Lung (tissue), 17 donors: ENCODE measurements at places on chromosomes 5 and 9.

DNA sequence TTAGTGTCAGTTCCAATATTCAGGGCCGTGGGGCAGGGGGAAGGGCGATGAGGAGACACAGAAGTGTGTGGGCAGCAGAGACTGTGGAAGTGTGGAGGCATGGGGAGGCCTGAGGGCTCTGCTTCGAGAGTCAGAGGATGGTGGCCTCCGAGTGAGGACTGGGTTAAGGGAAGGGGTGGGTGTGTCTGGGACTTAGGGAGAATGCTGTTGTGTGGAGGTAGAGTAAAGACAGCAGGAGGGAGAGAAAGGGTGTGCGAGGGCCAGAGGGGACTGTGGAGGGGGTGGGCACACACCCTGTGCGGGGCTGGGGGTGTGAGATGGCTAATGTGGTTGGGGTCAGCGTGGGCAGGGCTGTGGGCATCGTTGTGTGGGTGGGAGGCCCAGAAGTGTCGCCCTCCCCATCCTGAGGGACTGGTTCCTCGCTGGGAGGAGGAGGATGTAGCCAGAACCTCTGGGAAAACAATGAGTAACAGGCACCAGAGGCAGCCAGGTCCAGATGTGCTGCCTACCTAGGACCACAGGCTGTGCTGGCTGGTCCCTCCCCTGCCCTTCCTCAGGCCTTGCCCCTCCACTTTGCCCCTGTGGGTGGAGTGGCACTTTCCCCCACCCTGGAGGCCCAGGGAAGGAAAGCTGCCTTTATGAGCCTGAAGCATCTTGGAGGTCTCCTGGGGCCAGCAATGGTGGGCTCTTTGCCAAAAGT lies 4.2 kb downstream of the USP20 start:
- H3K4me3 ChIP-seq, result no peak overlapping the region
- peaks cover 8% of the 10 kb centered on the region for H3K4me1 ChIP-seq
- H3K27ac ChIP-seq, result no peak overlapping the region
- no peak for DNase-seq
- no peaks in the 10 kb centered on the region for H3K27me3 ChIP-seq
- H3K36me3 ChIP-seq, result no peaks in the 10 kb centered on the region

- no peaks in the 10 kb centered on the region for H3K36me3 ChIP-seq
- no peak overlapping the region for H3K27ac ChIP-seq
- DNase-seq, result no peak
- no peak overlapping the region for H3K4me3 ChIP-seq
- H3K27me3 ChIP-seq, result peaks cover 2% of the 10 kb centered on the region
- H3K4me1 ChIP-seq, result peaks cover 8% of the 10 kb centered on the region
These were observed 1.6 kb upstream of the LMAN2 start for GRCh38 chr5:177353093-177353492.

DNA sequence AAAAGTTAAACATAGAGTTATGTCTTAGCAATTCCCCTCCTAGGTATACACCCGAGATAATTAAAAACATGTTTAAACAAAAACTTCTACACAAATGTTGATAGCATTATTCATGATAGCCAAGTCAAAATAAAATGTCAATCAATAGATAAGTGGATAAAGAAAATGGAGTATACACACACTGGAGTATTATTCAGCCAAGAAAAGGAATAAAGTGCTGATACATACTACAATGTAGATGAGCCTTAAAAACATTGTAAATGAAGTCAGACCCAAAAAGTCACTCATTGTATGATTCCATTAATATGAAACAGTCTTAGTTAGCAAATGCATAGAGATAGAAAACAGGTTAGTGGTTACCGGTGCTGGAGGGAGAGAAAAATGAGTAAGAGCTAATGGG lies 34.3 kb upstream of the SHB start:
- H3K4me1 ChIP-seq, result no peaks in the 10 kb centered on the region
- no peaks in the 10 kb centered on the region for H3K36me3 ChIP-seq
- DNase-seq, result no peak
- no peak overlapping the region for H3K27ac ChIP-seq
- no peaks in the 10 kb centered on the region for H3K27me3 ChIP-seq

GRCh38 chr5:157371655-157372471 lies 88.2 kb upstream of the NIPAL4 start:
- no peaks in the 10 kb centered on the region for H3K4me1 ChIP-seq
- no peak for DNase-seq
- no peaks in the 10 kb centered on the region for H3K27me3 ChIP-seq
- H3K4me3 ChIP-seq, result no peak overlapping the region
- no peak overlapping the region for H3K27ac ChIP-seq

- DNase-seq, result peak; percentile 37
- no peaks in the 10 kb centered on the region for H3K36me3 ChIP-seq
- no peak overlapping the region for H3K27ac ChIP-seq
- H3K4me3 ChIP-seq, result no peak overlapping the region
These were observed 17.8 kb downstream of the SLC38A9 start for GRCh38 chr5:55694152-55694830.

- H3K36me3 ChIP-seq, result peaks cover 11% of the 10 kb centered on the region
- peak overlapping the region; percentile 75 for H3K27ac ChIP-seq
- peaks cover 13% of the 10 kb centered on the region for H3K4me1 ChIP-seq
- H3K27me3 ChIP-seq, result no peaks in the 10 kb centered on the region
- peak overlapping the region; percentile 76 for H3K4me3 ChIP-seq
These were observed 674 bp downstream of the C5orf15 start for GRCh38 chr5:133967698-133968203.

GRCh38 chr5:80915716-80916115 lies 44.4 kb upstream of the RASGRF2 start:
- H3K36me3 ChIP-seq, result no peaks in the 10 kb centered on the region
- no peak overlapping the region for H3K4me3 ChIP-seq
- no peak overlapping the region for H3K27ac ChIP-seq
- H3K4me1 ChIP-seq, result no peaks in the 10 kb centered on the region
- H3K27me3 ChIP-seq, result no peaks in the 10 kb centered on the region

- no peaks in the 10 kb centered on the region for H3K27me3 ChIP-seq
- H3K36me3 ChIP-seq, result no peaks in the 10 kb centered on the region
- H3K27ac ChIP-seq, result no peak overlapping the region
- DNase-seq, result peak; percentile 9
These were observed 92.0 kb downstream of the PHF2 start for GRCh38 chr9:93668261-93668871.

DNA sequence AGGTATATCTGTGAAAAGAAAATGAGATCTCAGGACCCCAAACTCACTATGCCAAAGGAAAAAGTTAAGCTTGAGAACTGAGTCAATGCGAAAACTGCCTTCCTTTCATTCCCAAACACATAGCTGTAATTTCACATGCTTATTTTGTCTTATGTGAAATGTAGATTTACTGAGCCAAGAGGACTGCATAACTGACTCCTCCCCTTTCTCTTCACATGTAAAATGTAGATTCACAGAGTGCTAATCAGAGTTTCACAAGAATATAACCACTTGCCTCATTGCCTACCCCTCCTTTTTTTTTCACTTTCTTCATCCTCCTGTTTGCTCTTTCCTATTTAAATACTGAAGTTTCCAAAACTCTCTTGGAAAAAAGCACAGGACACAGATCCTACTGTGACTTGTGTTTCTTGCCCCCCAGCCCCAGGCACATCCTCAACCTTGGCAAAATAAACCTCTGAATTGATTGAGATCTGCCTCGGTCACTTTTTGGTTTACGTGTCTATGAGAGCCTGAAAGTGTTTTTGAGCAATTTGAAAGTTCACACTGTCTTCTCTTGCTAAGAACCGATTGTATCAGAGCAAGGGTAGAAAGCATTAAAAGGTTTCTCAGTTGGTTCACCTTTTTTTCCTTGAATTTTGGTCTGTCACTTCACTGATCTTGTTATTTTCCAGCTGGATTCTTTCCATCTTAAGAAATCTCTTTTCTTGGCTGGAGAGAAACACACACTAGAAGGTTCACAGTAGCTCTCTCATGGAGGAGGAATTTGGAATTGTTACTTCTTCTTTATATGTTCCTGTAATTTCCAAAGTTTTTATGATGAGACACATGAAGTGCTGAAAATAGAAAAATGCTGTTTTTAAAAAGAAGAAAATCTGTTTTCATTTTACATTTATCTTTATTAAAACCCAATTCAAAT lies 44.8 kb upstream of the SNAPC3 start:
- no peaks in the 10 kb centered on the region for H3K4me1 ChIP-seq
- no peaks in the 10 kb centered on the region for H3K27me3 ChIP-seq
- no peak overlapping the region for H3K4me3 ChIP-seq
- H3K36me3 ChIP-seq, result no peaks in the 10 kb centered on the region
- no peak overlapping the region for H3K27ac ChIP-seq
- DNase-seq, result no peak

DNA sequence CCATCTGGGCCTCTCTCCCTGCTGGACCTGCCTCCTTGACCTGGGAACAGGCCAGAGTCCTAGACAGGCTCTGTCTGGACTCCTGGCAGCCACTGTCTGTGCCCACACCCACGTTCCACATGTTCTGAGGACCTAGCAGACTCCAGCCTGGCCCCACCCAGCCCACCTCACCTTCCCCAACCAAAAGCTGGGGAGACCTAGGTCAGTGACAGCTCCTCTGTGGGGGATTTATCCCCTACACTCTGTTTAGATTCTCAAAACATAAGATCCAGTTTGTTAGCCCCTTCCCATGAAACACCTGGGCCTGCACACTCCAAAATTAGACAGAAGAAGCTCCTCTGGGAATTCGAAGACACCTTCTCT lies 59.8 kb upstream of the ADAMTS2 start:
- no peaks in the 10 kb centered on the region for H3K36me3 ChIP-seq
- DNase-seq, result no peak
- H3K27ac ChIP-seq, result no peak overlapping the region
- H3K4me3 ChIP-seq, result no peak overlapping the region
- H3K4me1 ChIP-seq, result no peaks in the 10 kb centered on the region
- no peaks in the 10 kb centered on the region for H3K27me3 ChIP-seq

DNA sequence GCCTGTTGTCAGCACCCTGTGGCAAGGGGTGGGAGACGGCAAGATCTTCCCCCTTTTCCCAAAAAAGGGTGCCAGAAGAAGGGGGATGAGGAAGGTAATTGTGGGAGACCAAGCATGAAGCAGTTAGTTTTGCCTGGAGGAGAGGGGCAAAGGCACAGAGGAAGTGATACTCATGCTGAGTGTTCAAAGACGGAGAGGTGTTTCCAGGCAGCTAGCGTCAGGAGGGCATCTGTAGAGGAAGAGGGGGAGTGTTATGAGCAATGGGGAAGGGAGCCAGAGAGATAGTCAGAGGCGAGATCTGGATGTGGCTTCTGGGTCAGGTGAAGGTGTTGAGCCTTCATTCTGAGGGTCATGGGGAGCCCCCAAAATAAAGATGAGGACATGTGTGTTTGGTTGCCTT lies 26.9 kb upstream of the ADAM19 start:
- no peaks in the 10 kb centered on the region for H3K36me3 ChIP-seq
- no peaks in the 10 kb centered on the region for H3K4me1 ChIP-seq
- DNase-seq, result no peak
- no peak overlapping the region for H3K4me3 ChIP-seq
- no peak overlapping the region for H3K27ac ChIP-seq

- H3K27ac ChIP-seq, result no peak overlapping the region
- H3K4me1 ChIP-seq, result no peaks in the 10 kb centered on the region
- DNase-seq, result no peak
These were observed 25.5 kb upstream of the CEP120 start for GRCh38 chr5:123448743-123449142.

DNA sequence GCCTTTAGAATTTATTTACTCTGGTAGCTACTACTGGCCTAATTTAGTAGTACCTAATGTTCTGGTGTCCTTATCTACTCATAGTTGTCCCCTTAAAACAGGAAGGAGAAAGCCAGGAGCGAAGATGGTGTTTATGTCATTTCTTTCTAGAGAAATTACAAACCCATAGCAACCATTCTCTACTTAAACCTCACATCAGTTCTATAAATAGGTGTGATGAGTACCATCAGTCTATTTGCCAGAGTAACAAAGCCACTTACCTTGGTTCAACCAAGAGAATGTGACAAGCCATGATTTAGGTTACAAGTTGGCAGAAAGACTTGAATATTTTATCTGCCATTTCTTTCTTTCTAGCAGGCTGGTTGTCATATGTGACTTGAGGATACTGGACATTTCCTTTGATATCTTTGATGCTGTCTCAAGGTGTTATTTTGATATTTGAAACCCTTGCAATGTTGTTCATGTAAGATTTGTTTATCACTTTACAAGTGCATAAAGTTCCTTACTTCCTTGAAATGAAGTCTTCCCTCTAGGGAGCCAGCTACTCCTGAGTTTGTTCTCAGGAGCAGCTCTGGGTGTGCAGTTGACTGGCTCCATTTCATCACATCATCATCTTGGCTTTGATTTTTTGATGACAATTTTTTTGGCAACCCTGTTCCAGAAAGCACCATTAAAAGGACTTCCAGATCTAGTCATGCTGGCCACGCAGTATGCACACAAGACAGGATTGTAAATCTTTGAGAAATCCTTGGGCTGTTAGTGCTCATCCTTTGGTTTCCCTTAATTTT lies 286.8 kb downstream of the ARHGAP26 start:
- no peak overlapping the region for H3K4me3 ChIP-seq
- no peaks in the 10 kb centered on the region for H3K36me3 ChIP-seq
- no peaks in the 10 kb centered on the region for H3K27me3 ChIP-seq
- H3K4me1 ChIP-seq, result peaks cover 12% of the 10 kb centered on the region
- no peak overlapping the region for H3K27ac ChIP-seq

DNA sequence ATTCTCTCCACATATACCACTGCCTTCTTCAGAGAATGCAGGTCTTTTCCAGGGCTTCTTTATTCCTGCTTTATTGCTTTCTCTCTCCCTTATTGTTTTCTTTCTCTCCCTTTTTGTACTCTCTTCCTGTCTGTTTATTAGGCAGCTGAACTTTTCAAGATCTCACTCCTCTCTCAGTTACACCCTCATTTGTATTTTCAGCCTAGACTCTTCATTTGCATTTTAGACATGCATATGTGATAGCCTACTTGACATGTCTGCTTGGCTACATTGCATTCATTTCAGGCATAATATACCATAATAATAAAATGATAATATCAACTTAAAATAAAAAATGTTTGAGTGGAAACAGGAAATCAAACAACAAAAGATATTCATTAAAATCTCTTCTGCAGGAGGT lies 377.9 kb upstream of the TNC start:
- no peaks in the 10 kb centered on the region for H3K27me3 ChIP-seq
- DNase-seq, result no peak
- no peak overlapping the region for H3K27ac ChIP-seq
- no peaks in the 10 kb centered on the region for H3K4me1 ChIP-seq
- no peak overlapping the region for H3K4me3 ChIP-seq

DNA sequence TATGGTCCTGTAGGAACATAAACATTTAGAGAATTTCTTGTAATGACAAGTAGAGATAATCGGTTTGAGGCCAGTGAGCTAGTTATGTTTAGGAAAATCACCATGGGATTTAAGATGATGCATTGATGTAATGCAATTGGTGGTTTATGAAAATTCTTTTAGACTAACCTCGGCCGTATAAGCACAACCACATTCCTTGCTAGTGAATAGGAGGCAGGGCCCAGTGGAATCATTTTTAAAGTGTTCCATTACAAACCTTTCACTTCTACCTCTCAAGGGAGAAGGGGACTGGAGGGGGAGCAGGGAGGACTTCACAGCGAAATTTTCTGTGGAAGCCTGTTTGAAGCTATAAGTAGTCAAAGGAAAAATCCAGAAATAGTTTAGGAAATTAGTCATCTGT lies 71.8 kb upstream of the NFIL3 start:
- no peaks in the 10 kb centered on the region for H3K4me1 ChIP-seq
- H3K27me3 ChIP-seq, result no peaks in the 10 kb centered on the region
- H3K27ac ChIP-seq, result no peak overlapping the region
- no peaks in the 10 kb centered on the region for H3K36me3 ChIP-seq
- no peak for DNase-seq

- no peak overlapping the region for H3K4me3 ChIP-seq
- peaks cover 14% of the 10 kb centered on the region for H3K4me1 ChIP-seq
- DNase-seq, result no peak
- H3K27ac ChIP-seq, result no peak overlapping the region
- H3K36me3 ChIP-seq, result peaks cover 7% of the 10 kb centered on the region
- H3K27me3 ChIP-seq, result no peaks in the 10 kb centered on the region
These were observed 88.7 kb downstream of the RAPGEF1 start for GRCh38 chr9:131651160-131651559.
